ENCODE measurements at places on chromosomes 7 and 10.

DNA sequence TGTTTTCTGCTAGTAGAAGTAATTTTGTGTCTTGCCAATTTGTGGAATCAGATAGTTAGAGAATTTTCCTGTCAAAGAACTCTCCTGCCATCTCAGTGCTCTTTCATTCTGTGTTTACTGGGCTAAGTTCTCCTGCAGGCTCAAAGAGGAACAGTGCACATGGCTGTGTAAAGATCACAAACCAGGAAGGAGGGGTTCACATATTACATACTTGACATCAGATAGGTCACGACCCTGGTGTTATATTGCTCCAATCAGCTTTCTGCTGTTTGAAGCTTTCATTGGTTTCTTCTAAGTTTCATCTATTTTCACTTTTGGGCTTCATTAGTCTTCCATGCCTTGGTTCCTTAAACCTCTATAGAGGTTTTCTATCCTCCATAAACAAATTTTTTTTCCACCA lies 13.5 kb upstream of the ELMO1 start:
- DNase-seq = no peak

- DNase-seq = peak; percentile 70
Measured at GRCh38 chr10:79067241-79068202, 1.2 kb upstream of the ZMIZ1 start.

DNA sequence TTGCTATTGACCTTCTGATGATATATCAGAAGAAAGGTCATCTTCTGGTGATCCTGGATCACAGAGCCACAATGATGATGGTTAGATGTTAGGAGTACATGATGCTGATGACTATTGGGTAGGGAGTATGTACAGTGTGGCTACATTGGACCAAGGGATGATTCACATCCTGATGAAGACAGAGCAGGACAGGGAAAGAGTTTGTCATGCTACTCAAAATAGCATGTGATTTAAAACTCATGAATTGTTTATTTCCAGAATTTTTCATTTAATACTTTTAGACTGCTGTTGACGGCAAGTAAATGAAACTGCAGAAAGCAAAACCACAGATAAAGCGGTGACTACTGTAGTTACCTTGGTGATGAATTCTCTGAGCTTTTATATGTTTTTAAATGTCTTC lies 397.3 kb downstream of the PPP1R3A start:
- DNase-seq = no peak

GRCh38 chr10:7119325-7120015 lies 291.4 kb downstream of the SFMBT2 start:
- no peak for DNase-seq

GRCh38 chr10:17074541-17074847 lies 55.1 kb downstream of the CUBN start:
- no peak for DNase-seq

DNA sequence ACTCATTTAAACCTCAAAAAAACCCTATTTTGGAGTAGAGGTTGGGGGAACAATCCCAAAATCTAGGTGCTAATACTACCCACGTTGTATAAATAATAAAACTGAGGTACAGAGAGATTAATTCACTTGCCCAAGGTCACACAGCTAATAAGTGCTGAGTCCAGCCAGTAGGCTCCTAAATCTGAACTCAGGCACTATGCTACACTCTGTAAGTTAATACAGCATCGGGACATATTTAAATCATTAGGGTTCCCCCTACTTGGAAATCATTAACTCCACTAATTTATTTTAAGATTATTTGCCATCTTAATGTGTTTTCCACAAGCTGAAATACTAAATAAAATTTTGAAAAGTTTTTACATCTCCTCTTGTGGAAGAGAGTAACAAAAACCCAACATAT lies 24.2 kb downstream of the PIP4K2A start:
- DNase-seq = no peak

- DNase-seq = no peak
Measured at GRCh38 chr7:65731562-65732035, 141.3 kb upstream of the VKORC1L1 start.

GRCh38 chr7:101390901-101391301 lies 28.2 kb downstream of the COL26A1 start:
- DNase-seq = no peak

- no peak for DNase-seq
Measured at GRCh38 chr10:130812381-130813148, 499.0 kb downstream of the TCERG1L start.

- DNase-seq = no peak
Measured at GRCh38 chr7:25714013-25714412, 438.0 kb upstream of the NFE2L3 start.

GRCh38 chr7:49773218-49773935 lies at the start of gene VWC2:
Gene VWC2, plus strand, starts transcription at chr7:49773638. Its CDS starts 1,798 bp downstream, at chr7:49775436.
- no peak for DNase-seq

DNA sequence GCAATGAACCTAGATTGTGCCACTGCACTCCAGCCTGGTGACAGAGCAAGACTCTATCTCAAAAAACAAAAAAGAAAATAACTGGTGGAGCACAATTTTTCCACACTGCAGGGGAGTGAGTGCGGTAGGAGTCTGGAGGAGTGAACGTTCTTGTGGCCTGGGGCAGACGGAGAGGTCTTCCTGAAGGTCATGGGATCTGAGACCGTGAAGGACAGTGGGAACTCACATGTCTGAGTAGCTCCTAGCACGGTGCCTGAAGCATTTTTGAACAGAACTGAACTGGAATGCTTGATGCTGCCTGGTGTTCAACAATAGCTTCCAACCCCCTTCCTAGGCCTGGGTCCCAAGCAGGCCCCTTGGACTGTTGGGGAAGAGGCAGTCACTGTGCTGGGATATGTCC lies 84.3 kb upstream of the PODXL start:
- no peak for DNase-seq

- DNase-seq = no peak
Measured at GRCh38 chr10:79189853-79190435, 121.2 kb downstream of the ZMIZ1 start.

DNA sequence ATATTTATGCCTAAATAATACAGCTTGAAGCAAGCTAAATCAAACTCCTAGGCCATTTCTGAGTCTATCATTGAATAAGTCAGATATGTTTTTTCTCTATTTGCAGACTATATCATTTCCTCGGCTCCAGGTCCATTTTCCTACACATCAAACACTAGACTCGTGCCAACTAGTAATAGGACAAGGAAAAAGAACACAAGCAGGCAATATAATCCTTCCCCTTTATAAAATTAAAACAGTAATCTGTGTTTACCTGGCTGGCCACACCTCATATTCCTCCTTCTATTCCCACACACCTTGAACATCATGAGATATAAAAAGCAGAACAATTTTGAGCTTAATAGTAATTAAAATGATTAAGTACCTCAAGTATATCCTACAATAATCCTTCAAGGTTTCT lies 325.7 kb downstream of the TFEC start:
- DNase-seq = no peak

GRCh38 chr7:46215987-46216567 lies 295.0 kb upstream of the IGFBP3 start:
- no peak for DNase-seq

DNA sequence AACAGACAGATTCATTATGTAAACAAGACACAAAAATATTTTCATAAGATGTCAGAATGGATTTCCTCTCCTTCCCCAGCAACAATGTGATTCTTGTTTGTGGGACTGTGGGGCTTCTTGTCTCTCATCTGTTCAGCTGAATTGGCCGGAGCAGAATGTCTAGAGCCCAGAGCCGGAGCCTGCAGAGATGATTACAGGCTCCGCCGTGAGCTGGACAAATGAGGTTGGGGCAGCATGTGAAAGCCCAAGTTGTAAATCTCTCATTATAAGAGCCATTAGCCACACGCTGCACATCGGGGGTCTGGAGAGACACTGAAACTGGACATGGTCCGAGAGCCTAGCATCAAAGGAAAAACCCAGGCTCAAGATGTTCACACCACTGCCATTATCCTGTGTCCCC lies 137.0 kb upstream of the ADAM12 start:
- DNase-seq = peak; percentile 7

DNA sequence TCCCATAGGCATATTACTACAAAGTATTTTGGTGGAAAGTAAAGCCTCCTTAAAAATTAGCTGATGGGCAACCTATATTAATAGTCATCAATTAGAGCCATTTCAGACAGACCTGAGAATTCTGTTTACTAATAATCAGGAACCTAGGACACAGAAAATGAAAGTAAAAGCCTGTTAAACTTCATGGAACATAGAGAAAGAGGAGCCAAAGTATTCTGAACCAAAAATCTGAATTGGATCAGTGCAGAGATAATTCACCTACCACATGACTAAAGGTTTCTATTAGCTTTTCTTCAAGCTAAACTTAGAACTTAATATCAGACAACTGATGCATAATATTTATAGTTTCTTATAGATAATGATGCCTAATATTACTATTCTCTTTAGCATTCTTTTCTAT lies 204.5 kb upstream of the RHOBTB1 start:
- no peak for DNase-seq

DNA sequence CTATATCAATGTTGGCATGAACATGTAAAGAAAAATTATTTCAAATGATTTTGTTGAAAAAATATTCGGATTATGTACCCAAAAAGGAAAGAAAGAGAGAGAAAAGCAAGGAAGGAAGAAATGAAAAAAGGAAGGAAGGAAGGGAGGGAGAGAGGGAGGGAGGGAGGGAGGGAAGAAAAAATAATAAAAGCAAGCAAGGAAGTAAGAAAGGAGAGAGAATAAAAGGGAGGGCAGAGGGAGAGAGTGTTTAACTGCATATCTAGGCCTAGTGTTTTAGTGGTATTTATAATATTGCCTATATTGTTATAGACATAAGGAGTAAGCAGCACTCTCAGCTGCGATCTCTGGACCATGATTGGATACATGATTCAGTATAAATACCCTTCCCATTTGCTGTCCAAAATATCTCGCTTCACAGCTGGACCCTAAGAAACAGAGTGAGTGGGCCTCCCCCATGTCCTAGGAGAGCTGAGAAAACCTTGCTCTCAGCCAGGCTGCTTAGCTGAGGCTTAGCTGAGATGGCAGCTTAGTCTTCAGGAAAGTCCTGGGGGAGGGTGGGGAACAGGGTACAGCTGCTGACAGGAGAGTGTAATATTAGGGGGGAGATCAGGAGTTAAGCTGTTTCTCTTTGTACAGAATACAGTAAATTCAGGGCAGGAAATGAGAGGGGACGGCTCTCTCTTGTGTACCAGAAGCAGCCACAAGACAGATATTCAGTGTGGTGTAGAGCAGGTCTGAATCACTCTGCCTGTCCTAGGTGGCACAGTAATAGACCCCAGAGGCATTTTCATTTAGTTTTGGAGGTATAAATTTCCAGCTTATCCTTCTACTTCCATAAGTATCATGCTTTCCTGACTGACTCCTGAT lies 66.8 kb upstream of the TARP start:
- no peak for DNase-seq

DNA sequence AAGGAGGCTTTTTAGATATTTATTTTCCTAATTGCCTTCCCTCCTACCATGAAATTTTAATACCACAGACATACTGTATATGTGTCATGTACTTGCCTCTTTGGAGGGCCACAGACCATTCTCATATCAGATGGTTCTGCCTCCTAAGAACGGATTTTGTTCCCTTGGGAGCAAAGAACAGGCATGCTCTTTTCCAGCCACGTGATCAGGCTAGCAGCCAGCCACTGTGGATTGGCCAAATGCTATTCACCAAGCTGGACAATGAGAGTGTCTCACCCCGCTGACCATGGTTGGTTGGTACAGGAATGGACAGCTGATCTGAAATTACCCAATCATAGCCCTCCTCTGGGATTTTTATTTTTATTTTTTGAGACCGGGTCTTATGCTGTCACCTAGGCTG lies 21.5 kb upstream of the CRHR2 start:
- DNase-seq = no peak

DNA sequence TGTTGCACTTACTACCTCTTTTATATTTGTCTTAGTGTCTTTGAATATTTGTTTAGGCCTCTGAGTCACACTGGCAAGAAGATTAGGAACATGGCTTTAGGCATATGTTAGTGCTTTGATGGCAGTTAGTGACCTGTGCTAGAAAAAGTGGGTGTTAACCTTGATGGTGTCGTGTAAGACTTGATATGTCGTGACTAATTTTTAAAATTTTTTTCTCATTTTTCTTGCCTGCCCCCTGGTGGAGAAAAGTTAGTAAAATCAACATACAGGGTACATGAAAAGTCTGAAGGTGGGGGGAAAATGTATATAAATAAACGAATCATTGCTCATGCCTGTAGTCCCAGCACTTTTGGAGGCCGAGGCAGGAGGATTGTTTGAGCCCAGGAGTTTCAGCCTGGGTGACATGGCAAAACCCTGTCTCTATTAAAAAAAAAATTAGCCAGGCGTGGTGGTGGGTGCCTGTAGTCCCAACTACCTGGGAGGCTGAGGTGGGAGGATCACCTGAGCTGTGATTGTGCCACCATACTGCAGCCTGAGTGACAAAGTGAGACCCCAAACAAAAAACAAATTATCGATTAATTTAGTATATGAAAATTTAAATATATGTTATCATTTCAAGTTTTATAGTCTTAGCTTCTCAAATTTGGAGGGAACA lies 44.6 kb downstream of the TAX1BP1 start:
- DNase-seq = no peak

Data from hypothalamus (tissue), 51 donors.